Glomerular endothelial cell (primary cell): ENCODE measurements at places on chromosomes 2 and 18.

DNA sequence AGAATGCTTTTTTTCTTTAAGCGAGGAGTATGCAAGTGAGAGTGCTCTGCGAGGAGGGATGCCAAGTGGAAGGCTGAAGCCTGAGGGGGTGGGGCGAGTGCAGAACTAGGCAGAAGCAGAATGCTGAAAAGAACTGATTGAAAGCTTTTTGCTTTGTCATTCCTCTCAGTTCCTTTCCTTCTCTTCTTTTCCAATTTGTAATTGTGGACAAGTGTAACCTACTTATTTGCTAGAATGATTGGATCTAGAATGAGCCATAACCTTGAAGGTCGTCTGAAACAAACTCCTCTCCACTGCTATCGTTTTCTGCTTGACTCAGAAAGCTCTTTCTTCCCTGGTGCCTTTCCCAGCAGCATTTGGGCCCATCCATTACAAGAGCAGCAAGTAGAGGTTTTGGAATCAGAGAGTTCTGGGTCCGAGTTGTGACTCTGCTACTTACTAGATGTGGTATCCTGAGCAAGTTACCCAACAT, 115.3 kb downstream of the METTL8 start:
- DNase-seq = no peak

- DNase-seq = no peak
Measured at GRCh38 chr18:74898965-74899364, 301.3 kb downstream of the ZNF407 start.

DNA sequence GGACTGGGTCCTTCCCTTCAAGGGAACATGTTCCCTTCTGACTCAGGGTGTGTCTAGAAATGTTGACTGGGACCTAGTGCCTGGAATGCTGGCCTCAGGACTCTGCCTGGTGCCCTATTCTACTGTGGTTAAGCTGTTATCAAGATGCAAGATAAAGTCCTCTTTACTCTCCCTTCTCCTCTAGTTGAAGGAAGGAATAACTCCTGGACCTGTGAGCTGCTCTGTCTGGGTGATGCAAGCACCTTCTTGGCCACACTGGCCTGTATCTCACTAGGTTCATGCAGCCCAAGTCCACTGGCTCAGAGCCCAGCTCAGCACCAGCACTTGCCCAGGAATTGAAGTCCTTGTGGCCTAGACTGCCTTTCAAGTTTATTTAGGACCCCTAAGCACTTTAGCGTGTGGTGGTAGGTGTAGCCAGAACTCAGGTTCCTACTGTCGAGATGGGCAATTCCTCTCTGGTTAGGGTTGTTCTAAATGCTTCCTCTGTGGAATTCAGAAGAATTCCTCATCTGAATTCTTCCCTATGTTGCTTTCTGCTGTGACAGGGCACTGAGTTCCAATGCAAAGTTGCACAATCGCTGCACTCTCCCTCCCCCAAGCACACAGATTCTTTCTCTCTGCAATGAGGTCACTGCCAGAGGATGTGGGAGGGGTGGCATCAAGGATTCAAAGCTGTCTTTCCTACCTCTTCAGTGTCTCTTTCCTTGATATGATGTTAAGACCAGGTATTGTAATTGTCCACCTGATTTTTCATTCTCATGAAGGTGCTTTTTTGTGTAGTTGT, 54.7 kb downstream of the VWC2L start:
- no peak for DNase-seq

DNA sequence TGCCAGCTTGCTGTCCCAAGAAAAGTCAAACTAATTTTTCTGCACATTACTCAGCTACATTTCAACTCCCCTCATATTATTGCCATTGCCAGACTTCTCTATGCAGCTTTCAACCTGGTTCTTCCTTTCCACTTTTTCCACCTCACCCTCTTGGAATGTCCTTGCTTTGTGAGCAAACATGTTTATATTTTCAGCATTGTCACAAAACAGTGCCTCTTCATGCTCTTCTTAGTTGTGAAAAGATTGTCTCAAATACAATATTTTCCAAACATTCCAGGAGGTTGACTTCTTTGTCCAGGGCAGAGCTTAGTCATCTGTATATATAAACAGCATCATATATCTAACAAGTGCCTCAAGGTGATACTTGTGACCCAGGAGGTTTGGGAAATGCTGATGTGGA, 803.3 kb upstream of the CELF4 start:
- no peak for DNase-seq

DNA sequence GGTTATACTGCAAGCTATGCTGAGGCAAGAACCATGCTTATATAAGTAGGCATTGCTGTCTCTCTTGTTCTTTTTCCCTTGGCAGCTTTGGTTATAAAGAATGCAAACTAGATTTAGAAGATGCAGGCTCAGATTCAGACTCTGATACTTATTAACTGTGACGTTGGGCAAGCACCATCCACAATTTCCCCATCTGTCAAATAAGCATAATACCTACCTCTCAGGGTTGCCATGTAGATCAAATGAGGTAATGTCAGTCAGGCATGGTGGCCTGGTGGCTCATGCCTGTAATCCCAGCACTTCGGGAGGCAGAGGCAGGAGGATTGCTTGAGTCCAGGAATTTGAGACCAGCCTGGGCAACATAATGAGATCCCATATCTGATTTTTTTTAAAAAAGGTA, 21.7 kb downstream of the ITGAV start:
- no peak for DNase-seq

DNA sequence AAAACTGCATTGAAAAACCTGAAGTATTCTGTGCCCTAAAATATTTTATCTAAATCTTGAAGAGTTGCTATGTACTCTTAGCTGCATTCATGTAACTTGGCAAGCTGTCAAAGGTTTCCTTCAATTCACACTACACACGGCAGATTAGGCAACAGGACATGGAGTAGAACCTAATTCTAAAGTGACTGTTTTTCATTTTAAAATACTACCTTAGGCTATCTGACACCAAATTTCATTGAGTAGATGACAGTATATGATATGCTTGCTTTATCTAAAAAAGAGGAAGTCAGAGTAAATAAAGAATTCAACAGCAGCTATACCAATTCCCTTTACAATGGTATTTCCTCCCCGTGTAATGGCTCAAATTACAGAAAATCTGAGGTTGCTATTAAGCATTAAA, 45.4 kb downstream of the EXOC6B start:
- no peak for DNase-seq

DNA sequence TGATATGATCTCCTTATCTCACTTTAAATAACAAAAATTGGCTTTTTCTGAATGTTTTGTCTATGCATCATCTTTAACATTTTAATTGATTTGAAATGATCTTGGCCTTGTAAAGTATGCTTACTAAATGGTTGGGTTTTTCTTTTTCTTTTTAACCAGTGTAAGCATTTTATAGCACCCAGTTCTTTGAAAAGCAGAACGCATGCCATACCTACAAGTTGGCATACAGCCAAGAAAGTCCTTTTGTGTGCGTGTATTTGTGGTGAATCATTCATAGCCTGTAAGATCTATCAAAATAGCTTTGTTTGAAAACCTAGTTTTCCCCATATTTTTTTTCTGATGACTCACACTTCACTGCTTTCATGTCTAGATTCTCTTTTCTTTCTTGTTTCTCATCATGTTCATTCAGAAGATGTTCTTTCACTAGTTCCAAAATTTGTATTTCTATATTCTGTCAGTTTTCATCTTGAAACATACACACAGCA, 4.1 kb upstream of the VRK2 start:
- peak; percentile 93 for DNase-seq

GRCh38 chr2:67457699-67458098, 60.6 kb downstream of the ETAA1 start:
- DNase-seq = no peak

GRCh38 chr18:261398-262073, 6.3 kb downstream of the THOC1 start:
- no peak for DNase-seq
